Kidney (tissue), 22 donors: ENCODE measurements at places on chromosomes 11 and 22. TPM values are rescaled to one million over a fixed set of nuclear protein-coding genes. Genes with fewer than 3 reads are reported as not detected.

GRCh38 chr11:16789560-16790485 lies 51.4 kb downstream of the C11orf58 start:
- no peak for DNase-seq

DNA sequence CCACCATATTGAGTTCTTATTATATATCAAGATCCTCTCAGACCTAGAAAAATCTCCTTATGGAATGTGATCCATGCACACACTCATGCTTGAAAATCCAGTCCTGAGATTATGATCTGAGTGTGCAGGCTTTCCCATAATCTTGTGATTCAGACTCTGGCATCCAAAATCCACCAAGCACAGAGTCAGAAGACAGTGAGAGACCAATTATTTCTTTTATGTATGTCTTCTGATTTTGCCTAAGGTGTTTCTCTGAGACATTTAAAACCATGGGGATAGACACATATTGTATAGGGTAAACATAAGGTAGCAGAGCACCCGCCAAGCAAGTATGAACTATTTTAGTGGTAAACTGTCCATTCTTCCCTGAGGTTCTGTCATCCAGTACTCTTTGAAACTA lies 52.0 kb upstream of the MMP13 start:
- no peak for DNase-seq

GRCh38 chr11:102920118-102920684 lies 35.3 kb downstream of the MMP13 start:
- DNase-seq = no peak

GRCh38 chr22:39514373-39514973 lies 5.9 kb upstream of the ATF4 start:
- DNase-seq = no peak

DNA sequence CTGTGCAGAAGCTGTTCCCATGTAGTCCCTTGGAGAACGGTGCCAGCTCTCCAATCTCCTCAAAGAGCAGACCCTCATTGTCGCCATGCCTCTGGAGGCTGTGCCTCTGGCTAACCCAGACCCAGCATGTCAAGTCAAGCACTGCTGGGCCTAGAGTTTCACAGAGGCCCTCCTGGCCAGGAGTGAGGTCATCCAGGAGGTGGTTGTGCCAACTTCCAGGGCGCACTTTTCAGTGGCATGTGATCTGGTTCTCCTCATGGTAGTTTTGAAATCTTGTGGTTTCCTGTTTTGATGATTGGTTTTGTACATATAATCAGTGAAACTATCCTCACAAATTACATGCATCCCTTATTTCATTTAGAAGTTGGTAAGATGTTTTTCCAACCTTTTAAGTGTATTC lies 78.9 kb downstream of the PPFIBP2 start:
- DNase-seq = no peak

DNA sequence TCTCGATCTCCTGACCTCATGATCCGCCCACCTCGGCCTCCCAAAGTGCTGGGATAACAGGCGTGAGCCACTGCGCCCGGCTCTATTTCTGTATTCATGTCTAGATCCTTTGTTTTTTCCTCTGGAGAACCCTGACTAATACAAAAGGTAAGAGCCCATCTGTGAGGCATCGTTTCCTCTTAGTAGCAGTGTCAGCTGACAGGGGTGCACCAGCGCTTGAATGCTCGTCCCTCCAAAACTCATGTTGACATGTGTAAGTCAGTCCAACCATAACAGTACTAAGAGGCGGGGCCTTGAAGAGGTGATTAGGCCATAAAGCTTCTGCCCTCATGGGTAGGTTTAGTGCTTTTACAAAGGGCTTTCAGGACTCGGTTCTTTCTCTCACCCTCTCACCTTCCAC lies 470.1 kb upstream of the B3GAT1 start:
- no peak for DNase-seq

- DNase-seq = no peak
These were observed 176.6 kb upstream of the RAG2 start for GRCh38 chr11:36774603-36775002.

DNA sequence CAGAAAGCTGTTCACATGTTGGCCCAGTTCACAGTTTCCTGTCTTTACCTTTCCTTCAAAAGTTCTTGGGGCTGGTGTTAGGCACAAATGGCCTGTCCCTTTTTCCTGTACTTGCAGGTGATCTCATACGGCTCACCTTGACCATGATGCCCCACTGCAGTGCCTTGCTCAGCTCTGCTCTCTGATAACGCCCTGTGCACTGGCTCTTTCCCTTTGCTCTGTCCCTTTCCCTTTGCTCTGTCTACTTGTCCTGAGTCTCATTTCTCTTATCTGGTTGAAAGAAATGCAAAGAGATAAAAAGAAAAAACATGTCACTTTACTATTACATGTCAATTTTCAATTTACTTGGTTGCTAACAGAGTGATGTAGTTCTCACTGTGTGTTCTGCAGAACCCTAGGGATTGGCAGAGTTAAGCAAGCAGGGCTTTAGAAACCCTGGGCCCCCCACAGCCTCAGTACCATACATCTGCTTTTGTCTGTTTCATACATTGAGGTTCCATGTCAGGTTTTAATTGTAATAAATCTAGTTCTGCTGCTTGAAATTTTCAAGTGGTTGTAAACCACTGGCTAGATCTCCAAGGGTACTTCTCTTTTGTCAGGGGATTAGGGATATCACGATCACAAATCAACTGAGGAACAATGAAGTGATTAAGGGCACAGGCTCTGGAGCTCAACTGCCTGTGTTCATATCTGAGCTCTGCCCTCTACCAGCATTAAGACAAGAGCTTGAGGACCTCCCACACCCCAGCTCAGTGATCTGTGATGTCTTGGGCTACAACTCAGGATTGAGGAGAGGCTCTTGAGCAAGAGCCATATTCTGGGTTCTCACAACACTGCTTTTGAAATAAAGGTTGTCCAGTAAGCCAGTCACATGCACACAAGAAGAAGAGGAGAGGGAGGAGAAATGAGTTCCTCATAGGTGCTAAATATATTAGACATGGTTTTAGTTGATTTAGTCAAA lies 16.3 kb upstream of the SORL1 start:
- no peak for DNase-seq

GRCh38 chr11:12239804-12240371 lies 129.5 kb downstream of the MICAL2 start:
- DNase-seq = no peak

GRCh38 chr11:76646882-76647534 lies 23.5 kb downstream of the LRRC32 start:
- DNase-seq = no peak

DNA sequence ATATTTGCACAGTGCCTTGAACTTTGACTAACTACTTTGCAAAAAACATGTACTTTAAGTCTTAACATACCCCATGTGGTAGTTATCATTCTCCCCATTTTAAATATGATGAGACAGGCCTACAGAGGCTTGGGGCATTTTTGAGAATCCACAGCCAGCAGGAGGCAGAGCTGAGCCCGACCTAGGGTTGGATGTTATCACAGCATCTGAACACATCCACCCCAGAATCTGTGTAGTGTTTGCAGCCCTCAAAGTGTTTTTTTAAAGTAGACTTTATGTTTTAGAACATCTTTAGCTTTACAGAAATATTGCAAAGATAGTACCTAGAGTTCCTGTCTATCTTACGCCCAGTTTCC lies 17.6 kb downstream of the OTOG start:
- no peak for DNase-seq

GRCh38 chr22:29217827-29218757 lies 12.4 kb downstream of the EMID1 start:
- no peak for DNase-seq

- DNase-seq = no peak
These were observed 20.4 kb upstream of the IGSF9B start for GRCh38 chr11:133977067-133977677.

DNA sequence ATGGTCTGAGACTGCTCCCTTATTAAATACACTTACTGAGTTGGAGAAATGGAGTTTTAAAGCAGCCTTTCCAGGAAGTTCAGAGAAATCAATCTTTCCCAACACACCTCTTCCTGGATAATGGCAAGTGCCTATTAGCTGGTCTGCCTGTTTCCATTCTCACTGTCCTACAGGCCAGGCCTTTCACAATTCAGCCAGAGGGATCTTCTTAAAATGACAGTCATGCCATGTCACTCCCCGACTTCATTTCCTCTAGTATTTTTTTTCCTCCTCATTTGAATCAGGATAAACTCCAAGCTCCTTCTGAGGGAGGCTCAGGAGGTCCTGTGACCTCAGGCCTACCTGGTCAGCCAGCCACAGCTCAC lies 62.6 kb downstream of the FDX1 start:
- no peak for DNase-seq

PATE2 gene
- total RNA-seq = not detected

SGSM1 gene
- total RNA-seq = 4.7 TPM

OR8J1 gene
- total RNA-seq = not detected

NCAM1 gene
- 3.0 TPM for total RNA-seq

ME3 gene
- total RNA-seq = 13.2 TPM

CRACR2B gene
- total RNA-seq = 22.6 TPM

PNPLA5 gene
- not detected for total RNA-seq

MPPED2 gene
- total RNA-seq = 12.9 TPM
